ENCODE measurements at places on chromosomes 5 and 9.
A peak's percentile ranks its signal among the peaks of the same experiment; 100 is the strongest.

DNA sequence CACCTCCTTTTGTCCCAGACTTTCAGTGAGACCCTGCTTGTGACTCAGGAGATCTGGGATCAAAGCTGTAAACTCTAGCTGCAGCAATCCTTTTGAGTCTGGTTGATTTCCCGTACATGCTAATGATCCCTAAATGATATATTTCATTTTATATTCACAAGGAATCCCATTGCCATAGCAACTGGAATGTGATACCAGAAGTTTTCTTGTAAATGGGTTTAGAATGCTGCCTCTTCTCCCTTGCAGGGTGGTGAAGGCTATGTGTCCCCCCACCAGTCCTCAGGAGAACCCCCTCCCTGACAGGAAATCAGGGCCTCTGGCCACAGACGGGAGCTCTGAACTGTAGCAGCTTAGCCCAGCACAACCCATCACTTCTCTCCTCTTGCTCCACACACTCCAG, 215.0 kb downstream of the FSTL4 start:
- DNase-seq, result no peak

GRCh38 chr5:178467205-178467567, 123.0 kb downstream of the COL23A1 start:
- no peak for DNase-seq

GRCh38 chr9:93111371-93112115, 15.5 kb downstream of the CARD19 start:
- peak; percentile 92 for DNase-seq

- DNase-seq, result no peak
Observed at GRCh38 chr9:112162621-112163413, 12.3 kb downstream of the SUSD1 start.

GRCh38 chr9:91451431-91452270, 28.0 kb upstream of the NFIL3 start:
- peak; percentile 61 for DNase-seq

GRCh38 chr5:1827886-1828397, 26.7 kb downstream of the NDUFS6 start:
- DNase-seq, result no peak

- no peak for DNase-seq
Observed at GRCh38 chr5:322281-322941, 897 bp downstream of the AHRR start.

- DNase-seq, result no peak
Observed at GRCh38 chr5:160524827-160525226, 103.2 kb downstream of the PTTG1 start.

DNA sequence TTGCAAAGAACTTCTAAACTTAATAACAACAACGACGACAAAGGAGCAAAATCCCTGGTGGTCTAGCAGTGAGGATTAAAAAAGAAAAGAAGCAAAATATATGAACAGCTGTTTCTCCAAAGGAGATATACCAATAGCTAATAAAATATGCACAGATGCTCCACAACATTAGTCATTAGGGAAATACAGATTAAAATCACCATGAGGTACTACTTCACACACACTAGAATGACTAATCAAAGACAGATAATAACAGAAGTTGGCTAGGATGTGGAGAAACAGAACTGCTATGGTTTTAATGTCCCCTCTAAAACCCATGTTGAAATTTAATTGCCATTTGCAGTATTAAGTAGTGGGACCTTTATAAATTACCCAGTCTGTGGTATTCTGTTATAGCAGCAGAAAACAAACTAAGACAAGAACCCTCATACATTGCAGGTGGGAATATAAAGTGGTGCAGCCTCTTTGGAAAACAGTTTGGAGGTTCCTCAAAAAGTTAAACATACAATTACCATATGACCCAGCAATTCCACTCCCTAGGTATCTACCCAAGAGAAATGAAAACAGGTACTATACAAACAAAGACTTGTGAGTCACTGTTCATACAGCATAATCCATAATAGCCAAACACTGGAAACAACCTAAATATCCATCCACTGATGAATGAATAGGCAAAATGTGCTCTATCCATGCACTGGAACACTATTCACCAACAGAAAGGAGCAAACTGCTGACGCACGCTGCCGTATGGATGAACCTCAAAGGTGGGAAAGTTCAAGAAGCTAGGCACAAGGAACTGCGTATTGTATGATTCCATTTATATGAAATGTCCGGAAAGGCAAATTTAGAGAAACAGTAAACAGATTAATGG, 11.4 kb upstream of the DUSP1 start:
- peak; percentile 69 for DNase-seq

DNA sequence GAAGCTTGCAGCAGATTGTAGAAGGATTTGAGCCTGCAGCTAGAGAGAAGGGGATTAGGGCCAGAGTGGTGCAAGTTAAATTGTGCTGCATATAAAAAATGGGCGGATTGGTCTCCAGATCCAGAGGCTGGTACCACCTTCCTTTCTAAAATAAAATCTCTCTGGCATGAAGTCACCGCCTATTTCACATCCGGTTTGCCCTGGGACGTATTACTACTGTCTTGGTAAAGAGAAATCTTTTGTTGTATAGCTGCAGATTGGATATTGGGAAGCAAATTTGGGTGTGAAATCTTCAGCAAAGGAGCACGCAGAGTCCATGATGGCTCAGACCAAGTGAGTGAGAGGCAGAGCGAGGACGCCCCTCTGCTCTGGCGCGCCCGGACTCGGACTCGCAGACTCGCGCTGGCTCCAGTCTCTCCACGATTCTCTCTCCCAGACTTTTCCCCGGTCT, at the start of gene GABRA1:
Gene GABRA1, plus strand, starts transcription at position 180 of the 451 bp plus-strand sequence. CDS start 2,691 bp downstream, outside the sequence.
- peak; percentile 0 for DNase-seq

DNA sequence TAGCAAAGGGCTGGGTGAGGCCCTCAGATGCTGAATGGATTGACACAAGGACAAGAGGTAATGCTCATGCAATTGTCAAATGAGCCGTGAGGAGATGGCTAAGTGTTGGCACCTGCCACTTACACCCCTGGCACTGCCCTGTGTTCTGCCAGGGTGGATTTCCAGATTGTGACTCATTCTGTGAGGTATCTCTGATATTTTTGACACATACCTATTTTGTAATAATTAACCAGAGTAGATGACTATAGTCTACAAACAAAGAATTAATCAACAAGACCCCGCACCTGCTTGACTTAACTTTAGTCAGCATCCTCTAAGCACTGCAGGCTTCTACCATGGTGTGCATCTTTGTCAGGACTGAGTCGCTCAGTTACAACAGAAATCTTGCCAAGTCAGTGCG, 200.8 kb downstream of the DIRAS2 start:
- peak; percentile 22 for DNase-seq

DNA sequence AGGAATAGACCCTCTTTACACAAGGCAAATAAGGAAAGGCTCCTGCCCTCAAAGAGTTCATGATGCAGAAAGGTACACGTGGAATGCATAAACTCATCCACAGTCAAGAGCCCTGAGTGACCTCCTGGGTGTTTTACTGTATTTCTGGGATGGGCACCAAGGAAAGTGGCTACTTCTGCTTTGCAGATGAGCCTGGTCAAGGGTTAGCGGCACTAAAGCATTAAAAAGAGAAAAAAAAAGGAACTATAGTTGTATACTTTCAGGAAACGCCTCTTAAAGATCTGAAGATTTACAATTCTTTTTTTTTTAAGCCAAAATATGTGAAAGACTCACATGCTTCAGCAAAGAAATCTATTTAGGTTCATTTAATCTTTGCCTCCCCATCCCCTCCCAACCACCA, 366.2 kb upstream of the PDE4D start:
- DNase-seq, result no peak

DNA sequence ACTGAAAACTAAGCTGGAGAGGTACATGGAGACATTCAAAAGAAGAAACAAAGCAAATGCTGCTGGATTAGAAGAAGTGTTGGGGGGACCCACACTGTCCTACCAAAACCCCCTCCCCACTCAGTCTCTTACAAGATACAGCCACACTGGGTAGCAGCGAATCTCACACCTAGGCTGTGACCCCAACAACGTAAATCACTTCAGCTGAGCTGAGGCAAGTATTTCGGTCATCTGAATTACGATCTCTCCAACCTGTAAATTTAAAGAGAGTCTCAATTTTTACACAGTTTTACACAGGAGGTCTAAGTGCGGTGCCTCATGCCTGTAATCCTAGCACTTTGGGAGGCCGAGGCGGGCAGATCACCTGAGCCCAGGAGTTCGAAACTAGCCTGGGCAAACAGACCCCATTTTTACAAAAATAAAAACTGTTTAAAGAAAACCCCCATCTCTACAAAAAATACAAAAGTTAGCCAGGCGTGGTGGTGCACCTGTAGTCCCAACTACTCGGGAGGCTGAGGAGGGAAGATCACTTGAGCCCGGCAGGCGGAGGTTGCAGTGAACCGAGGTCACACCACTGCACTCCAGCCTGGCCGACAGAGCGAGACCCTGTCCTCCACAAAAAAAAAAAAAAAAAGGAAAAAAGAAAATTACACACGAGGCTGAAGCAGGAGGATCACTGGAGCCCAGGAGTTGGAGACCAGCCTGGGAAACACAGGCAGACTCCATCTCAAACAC, 3.4 kb downstream of the CAMSAP1 start:
- no peak for DNase-seq

- DNase-seq, result no peak
Observed at GRCh38 chr5:90968319-90968718, 409.7 kb downstream of the ADGRV1 start.

GRCh38 chr5:61320860-61321259, 11.2 kb upstream of the ZSWIM6 start:
- no peak for DNase-seq

GRCh38 chr5:172521338-172521932, 67.1 kb upstream of the SH3PXD2B start:
- no peak for DNase-seq

DNA sequence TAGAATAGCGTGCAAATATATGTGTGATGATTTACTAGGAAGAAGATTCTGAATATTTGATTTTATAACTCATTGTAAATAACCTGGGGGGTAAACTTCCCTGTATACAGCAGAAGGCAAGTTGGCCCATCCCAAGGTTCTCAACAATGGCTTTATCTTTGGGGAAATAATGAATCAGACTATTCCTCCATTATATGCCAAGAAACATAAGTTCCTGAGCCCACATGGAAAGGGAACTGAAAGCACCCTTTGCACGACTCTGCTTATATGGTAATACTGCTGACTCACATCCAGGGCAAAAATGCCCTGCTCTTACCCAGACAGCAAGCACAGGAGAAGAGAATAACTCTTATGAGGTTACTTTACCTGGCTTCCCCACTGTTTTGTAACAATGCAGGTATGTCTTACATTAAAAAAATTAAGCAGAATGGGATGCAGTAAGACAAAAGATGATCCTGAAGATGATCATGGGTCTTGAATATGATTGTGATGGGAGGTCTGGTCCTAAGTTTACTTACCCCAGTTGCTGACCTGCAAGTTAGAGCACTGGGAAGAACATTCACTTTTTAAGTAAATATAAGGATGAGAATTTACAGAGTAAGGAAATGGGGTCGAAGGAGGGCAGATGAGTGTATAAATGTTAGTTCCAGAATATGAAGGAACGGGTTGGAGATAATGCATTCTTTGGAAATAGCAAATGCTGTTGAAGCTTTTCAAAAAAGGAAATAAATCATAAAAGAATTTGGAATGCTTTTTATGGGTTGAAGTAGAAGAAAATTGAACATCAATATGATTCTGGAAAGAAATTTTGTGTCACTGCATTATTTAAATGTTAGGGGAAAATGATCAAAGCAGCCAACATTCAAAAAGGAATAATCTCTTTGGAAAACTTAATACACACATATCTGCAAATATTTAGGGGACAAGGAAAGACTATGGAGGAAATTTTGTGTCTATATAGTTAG, 428.4 kb upstream of the MPDZ start:
- peak; percentile 76 for DNase-seq

GRCh38 chr9:131227112-131227958, 49.0 kb downstream of the FAM78A start:
- no peak for DNase-seq

DNA sequence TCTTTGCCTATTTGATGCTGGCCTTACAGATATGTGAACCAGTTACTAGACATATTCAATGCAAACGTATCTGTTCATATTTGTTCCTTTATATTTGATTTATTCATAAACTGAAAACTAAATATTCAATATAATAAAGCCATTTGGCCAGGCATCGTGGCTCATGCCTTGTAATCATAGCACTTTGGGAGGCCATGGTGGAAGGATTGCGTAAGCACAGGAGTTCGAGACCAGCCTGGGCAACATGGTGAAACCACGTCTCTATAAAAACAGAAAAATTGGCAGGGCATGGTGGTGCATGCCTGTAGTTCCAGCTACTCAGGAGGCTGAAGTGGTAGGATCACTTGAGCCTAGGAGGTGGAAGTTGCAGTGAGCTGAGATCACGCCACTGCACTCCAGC, 49.2 kb upstream of the CTNNAL1 start:
- no peak for DNase-seq

GRCh38 chr5:170388818-170389549, at the start of gene KCNMB1:
KCNMB1 (minus strand) TSS chr5:170389367; CDS start chr5:170385447, 3,920 bp downstream.
- DNase-seq, result no peak

- peak; percentile 18 for DNase-seq
Observed at GRCh38 chr5:181149806-181150733, 2.7 kb downstream of the OR2V2 start.

Data from epithelial cell of esophagus (primary cell).